ENCODE measurements at places on chromosomes 4 and X.

DNA sequence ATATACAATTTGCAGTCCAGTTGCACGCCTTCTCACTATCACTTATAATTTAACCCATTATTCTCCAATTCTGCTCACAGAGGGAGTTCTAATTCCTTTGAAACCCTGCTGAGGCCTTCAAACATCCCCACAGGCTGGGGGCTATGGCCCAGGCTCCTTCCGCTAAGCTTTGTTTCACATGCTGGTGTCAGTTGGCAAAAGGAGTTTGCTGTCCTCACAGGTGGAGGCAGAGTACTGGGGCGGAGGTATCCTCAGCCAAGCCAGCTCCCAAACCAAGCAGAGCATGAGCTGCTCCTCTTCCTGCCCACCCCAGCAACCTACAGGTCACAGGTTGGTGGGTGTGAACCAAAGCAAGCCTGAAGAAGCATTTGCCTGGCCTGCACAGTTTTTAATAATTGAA lies 21.5 kb downstream of the BTC start:
- no peak for DNase-seq

DNA sequence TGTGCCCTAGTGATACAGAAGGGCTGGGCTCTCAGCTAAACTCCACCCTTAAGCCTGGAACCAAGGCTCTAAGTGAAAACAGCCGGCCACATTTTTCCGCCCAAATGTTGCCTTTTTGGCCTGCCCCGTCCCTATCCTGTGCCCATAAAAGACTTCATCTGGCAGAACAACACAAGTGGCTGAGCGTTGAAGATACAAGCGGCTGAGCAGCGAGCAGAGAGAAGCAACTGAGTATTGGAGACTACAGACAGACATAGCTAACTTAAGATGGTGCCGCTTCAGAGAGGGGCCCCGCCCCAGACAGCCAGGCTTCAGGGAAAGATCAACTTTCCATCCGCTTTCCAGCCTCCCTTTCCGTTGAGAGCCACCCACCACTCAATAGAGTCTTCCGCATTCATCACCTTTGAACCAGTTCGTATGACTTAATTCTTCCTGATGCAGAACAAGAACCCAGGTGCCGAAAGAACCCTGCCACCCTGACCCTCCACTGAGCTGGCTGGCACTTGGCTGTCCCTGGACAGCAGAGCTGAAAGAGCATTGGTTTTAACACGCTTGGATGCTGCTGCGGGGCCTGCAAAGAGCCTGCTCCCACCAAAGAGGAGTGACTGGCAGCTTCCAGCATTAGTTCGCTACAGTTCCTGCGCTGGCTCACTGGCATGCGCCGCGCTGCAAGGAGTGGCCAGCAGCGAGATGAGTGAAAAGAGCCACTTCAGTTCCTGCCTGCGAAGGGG lies 853.2 kb upstream of the INTU start:
- DNase-seq, result no peak

- no peak for DNase-seq
These were observed 9.3 kb downstream of the AADAT start for GRCh38 chr4:170080496-170080895.

GRCh38 chr4:188439641-188440311 lies 300.5 kb downstream of the TRIML1 start:
- DNase-seq, result no peak

GRCh38 chr4:152696764-152697261 lies 17.0 kb upstream of the TMEM154 start:
- DNase-seq, result no peak

DNA sequence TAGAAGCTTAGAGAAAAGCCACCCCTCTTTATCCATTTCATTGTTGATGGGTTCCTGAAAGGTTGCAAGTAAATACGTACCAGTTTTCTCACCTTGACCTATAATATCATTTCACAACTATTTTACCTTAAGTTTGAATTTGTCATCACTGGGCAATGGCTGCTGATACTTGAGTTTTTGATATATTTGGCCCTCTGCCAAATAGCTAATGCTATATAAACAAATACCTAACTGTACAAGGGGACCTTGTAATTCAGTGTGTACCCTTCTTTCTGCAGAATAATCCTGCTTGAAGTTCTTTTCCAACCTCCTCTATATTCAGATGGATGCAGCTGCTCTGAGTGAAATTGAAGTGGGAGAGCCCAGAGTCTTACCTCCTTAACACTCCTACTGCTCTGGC lies 19.0 kb upstream of the GLUD2 start:
- no peak for DNase-seq

DNA sequence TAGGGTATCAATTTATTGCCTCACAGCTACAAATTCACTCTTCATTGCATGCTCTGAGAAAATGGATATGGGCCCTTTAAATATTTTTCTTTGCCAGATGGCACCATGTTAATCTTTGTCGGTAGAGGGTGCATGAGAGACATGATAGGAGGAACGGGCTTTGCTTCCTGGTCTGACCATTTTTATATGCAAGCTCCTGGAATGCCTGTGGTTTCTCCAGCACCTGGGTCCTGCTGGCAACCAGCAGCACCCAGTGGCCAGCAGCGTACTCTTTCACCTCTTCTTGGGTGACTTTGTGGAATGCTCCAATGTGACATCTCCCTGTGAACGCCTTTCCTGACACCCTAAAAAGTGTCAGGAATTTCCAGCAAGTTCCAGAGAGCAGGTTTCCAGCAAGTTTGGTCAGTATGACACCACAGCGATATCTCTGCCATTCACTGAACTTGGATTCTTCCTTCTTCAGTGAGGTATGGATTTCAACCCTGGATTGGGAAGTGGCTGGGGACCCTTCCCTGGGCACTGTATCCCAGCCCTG lies 140.3 kb upstream of the PGRMC2 start:
- DNase-seq, result no peak

GRCh38 chrX:123698979-123699520 lies 33.8 kb downstream of the THOC2 start:
- no peak for DNase-seq

DNA sequence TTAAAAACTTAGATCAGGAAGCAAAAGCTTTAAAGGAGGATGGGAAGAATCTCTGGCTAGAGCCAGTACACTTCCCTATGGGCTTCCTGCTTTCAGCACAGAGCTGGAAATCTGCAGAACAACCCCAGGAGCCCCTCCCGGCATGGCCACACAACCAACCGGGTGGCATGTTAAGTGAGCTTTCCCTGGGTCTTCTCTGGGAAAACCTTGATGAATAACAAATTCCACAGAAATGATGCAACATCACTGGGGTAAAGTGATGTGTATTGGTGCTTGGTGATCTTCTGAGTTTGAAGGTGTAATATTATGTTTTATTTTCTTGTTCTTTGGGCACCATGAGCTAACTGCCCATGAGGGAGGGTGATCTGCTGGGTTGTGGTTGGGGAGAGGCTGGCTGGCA lies 22.1 kb downstream of the NHS start:
- no peak for DNase-seq

DNA sequence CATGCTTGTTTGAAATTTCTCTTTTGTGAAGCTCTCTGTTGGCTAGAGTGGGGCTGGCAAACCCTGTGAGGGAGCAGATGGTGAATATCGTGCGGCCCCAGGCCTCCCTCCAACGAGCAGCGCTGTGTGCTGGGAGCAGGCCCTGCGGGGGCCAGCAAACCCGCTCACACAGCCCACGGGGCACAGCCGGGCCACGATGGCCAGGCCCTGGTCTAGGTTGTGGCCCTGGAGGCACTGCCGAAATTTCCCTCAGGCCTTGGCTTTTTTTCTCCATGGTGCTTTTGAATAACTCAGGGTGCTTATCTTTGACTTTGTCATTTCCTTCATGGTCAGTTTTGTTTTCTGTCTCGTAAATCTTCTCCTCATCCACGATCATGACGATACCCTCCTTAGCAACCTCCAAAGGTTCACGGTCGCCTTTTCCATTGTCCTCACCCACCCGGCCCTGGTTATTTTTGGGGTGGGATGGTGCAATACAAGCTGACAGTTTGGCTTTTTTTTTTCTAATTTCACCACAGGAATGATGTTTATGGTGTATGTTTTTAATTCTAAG lies 20.7 kb downstream of the PCGF3 start:
- no peak for DNase-seq

- no peak for DNase-seq
These were observed 109.4 kb downstream of the GPR143 start for GRCh38 chrX:9656277-9656676.

DNA sequence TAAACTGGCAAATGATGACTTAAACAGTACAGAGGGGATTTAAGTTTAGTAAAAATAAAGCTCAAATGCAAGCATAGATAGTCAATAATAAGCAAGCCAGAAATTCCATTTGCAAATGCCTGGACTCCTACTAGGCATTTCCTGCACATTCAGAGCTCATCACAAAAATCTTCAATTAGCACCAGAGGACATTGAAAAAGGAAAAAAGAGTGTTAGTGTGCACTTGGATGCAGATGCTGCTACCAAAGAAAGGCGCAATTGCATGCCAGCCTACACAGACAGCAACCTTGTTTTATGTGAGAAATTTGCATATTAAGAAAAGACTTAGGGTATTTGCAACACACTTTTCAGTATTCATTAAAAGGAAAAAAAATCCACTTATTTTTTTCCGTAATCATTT lies 282.1 kb downstream of the GRIA2 start:
- DNase-seq, result no peak

DNA sequence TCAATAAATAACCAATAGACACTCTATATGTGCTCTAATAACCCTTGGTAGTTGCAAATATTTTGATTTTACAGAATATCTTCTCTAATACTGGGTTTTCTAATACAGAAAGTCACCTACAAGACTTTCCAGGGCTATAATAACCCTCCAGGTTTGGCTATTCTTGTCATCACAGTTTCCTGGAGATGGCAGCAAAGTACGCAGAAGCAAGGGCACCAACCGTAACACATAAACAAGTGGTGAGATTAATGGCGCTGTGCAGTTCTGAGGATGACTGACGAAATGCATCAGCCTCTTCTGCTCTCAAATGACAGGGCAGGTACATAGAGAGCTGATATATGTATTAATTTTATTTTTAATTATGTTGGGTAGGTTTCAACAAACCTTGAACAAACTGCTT lies 122.4 kb downstream of the C4orf33 start:
- DNase-seq, result no peak

GRCh38 chrX:56974408-56974807 lies 20.9 kb downstream of the SPIN3 start:
- no peak for DNase-seq

DNA sequence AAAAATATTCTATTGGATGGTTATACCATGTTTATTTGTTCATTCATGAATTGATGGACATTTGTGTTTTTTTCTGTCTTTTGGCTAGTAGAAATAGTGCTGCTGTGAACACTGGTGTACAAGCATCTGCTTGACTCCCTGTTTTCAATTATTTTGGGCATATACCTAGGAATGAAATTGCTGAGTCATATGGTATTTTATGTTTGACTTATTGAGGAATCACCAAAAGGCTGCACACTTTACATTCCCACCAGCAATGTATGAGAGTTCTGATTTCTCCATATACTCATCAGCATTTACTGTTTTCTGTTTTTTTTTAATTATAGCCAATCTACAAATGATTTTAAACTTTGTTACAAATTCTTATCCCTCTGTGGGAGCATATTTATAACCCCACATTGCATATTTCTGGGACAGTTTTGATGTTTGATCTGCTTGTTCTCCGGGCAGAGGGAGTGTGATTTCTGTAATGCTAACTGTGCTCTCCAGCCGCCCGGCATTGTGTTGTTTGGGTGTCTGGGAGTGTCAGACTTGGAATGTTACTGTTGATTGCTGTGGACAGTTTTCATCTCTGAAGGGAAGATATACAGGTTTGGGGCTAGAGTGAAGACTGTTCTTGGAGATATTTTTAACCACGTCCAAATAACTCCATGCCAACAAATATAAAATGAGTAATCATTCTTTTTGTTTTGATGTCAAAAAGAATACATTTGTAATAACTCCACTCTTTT lies 60.5 kb upstream of the PGRMC2 start:
- no peak for DNase-seq

GRCh38 chrX:153417637-153418036 lies 6.4 kb downstream of the ZFP92 start:
- no peak for DNase-seq

DNA sequence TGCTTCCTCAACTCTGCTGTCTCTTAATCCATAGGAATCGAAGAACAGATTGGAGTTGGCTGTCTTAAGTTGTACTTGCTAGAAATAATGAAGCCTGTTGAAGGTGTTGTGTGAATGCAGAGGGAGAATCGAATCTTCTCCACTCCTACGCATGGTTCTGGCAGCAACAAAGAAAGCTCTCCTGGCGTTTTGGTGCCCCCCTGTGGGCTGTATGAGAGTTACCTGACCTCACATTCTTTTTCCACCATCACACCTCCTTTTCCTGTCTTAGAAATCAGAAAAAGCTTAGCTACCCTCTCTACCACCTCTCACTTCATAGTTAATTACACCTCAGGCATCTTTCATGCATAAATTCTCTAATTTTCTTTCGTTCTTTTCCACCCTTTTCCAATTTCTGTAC lies 16.3 kb downstream of the KLF8 start:
- DNase-seq, result no peak

DNA sequence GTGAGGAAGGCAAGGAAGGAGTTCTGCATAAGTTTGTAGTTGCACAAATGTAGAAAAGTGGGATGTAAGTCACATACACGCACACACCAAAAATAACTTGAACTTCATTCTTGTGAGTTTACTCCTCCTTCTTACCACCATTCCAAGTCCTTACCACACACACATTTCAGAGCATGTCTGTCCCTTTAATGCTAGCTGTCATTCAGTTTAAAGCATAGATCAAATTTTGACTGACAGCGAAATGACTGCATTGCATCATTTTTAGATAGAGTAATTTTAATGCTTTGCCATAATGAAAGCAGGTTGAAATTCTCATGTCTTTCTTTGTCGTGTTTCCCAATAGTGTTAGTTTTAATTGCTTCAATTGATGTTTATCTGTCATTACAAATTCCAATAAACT lies 629.6 kb upstream of the HTR2C start:
- no peak for DNase-seq

DNA sequence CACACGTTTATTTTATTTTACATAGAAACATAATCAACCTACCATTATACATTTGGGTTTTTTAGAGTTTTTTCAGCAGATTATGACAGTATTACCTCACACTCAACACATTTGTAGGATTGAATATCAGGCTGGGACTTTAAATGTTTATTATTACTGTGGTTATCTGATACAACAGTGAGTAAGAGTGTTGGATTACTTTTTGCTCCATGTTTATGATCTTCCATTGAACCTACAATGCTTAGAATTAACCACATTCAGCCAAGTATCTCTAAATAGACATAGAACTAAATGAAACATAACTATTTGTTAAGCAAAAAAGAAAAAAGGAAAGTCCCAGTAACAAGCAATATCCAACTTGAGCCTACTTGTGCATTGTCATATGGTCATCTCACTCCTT lies 607.4 kb upstream of the PITX2 start:
- DNase-seq, result no peak

DNA sequence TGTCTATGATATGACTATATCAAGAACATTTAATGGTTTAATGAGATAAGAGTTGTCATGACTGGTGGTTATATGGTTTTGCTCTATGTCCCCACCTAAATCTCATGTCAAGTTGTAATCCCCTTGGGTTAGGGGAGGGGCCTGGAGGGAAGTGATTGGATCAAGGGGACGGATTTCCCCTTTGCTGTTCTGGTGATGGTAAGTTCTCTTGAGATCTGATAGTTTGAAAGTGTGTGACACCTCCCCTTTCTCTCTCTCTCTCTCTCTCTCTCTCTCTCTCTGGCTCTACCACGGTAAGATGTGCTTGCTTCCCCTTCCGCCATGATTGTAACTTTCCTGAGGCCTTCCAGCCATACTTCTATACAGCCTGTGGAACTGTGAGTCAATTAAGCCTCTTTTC lies 803.4 kb downstream of the TRIML1 start:
- DNase-seq, result no peak

- no peak for DNase-seq
These were observed 7.0 kb downstream of the SFRP2 start for GRCh38 chr4:153781717-153782416.

- DNase-seq, result no peak
These were observed 170.8 kb upstream of the NUDT6 start for GRCh38 chr4:123093236-123093635.
